Smooth muscle cell of bladder (primary cell): ENCODE measurements at places on chromosomes 3 and 15. TPM values are rescaled to one million over a fixed set of nuclear protein-coding genes. Genes with fewer than 3 reads are reported as not detected.

ADCY5 gene
- total RNA-seq = 0.28 and 0.46 TPM in 2 replicates

SOX14 gene
- not detected in 2 replicates for total RNA-seq

SCAANT1 gene
- not detected in 2 replicates for total RNA-seq

ASB14 gene
- total RNA-seq = under 0.01 TPM in 1 of 2 replicates, not detected in the other

GPR62 gene
- under 0.01 and 0.09 TPM in 2 replicates for total RNA-seq

MDFIC2 gene
- not detected in 2 replicates for total RNA-seq

GOLGA6A gene
- total RNA-seq = 0.14 TPM in 1 of 2 replicates, not detected in the other

SELENOK gene
- 28.0 and 31.2 TPM in 2 replicates for total RNA-seq

NLGN1 gene
- total RNA-seq = 4.0 and 8.7 TPM in 2 replicates

EMC7 gene
- 37.3 and 52.4 TPM in 2 replicates for total RNA-seq

BCL2A1 gene
- 2.7 and 9.3 TPM in 2 replicates for total RNA-seq
